Activated naive CD8-positive, alpha-beta T cell treated with anti-CD3 and anti-CD28 coated beads for 36 hours (primary cell): ENCODE measurements at places on chromosomes 6 and 20. TPM values are rescaled to one million over a fixed set of nuclear protein-coding genes. Genes with fewer than 3 reads are reported as not detected.

DNA sequence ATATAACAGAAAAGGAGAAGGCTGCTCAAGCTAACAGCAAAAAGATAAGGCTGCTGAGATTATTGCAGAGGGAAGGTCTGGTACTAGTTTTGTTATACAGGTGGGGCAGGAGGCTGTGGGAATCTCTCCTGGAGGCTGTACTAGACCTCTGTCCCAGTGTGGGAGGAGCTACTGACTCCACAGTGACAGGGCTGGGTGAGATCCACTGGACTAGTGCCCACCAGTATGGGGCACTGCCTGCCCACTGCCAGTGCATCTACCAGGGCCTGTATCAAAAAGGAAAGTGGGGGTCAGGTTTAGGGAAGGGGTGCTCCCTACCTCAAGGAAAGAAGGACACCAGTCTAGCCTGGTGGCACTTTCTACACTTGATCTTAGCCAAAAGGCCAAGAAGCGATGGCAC lies 30.1 kb downstream of the GSTA2 start:
- H3K27ac ChIP-seq = no peak overlapping the region
- DNase-seq = no peak
- H3K36me3 ChIP-seq = no peaks in the 10 kb centered on the region

GRCh38 chr6:41222513-41222912 lies 5.6 kb upstream of the TREML4 start:
- no peaks in the 10 kb centered on the region for H3K4me1 ChIP-seq
- DNase-seq = no peak

GRCh38 chr6:52661551-52661950 lies 9.4 kb upstream of the TMEM14A start:
- no peaks in the 10 kb centered on the region for H3K4me1 ChIP-seq
- no peaks in the 10 kb centered on the region for H3K27me3 ChIP-seq
- H3K4me3 ChIP-seq = no peak overlapping the region
- no peaks in the 10 kb centered on the region for H3K36me3 ChIP-seq
- H3K27ac ChIP-seq = no peak overlapping the region
- DNase-seq = no peak

Gene ZFP57
- 10.6 TPM for total RNA-seq

Gene FOXA2
- total RNA-seq = not detected

GRCh38 chr20:41969656-41970055 lies 351.5 kb upstream of the CHD6 start:
- H3K27me3 ChIP-seq = no peaks in the 10 kb centered on the region
- H3K27ac ChIP-seq = no peak overlapping the region
- H3K36me3 ChIP-seq = no peaks in the 10 kb centered on the region
- no peak overlapping the region for H3K4me3 ChIP-seq
- no peak for DNase-seq

GRCh38 chr6:31597006-31597405 lies 4.2 kb upstream of the NCR3 start:
- H3K36me3 ChIP-seq = no peaks in the 10 kb centered on the region
- H3K27me3 ChIP-seq = no peaks in the 10 kb centered on the region
- peak overlapping the region; percentile 4 for H3K27ac ChIP-seq
- peaks cover 40% of the 10 kb centered on the region for H3K4me1 ChIP-seq

DNA sequence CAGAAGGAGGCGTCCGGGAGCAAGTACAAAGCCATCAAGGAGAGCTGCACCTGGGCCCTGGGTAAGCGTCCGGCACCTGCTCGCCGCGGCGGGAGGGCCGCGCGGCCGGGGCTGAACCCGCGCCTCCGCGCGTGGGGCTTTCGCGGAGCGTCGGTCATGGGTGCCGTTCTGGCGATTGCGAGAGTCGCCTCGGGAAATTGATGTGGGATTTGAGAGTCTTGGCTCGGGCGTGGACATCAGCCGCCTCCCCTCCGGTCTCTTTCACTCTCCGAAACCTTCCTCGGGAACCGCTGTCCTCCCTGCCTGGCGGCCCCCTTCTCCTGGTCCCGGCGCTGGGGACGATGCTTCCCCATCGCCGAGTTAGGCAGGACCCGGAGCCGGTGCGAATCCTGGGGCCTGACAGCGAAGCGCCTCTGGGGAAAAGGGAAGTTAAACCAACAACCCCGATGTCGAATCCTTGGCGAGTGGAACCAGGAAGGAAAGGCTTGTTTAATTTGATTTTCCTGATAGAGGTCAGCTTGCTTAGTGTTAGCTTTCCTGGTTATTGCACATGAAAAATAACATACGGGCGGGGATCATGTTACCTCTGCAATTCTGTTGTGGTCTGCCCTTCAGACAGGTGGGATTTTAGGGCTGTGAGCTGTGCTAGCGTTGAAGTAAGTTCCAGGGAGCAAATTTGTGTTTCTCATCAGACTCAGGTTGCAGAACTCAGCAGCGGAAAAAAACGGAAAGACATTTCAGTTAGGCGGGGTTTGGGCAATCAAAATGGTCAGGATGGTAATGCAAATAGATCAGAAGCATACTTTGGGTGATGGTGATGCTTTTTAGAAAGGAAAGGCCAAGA lies 594 bp downstream of the ARFGEF3 start:
- H3K4me3 ChIP-seq = peak overlapping the region; percentile 72
- no peak overlapping the region for H3K27ac ChIP-seq
- peaks cover 9% of the 10 kb centered on the region for H3K4me1 ChIP-seq
- peak; percentile 2 for DNase-seq
- peaks cover 69% of the 10 kb centered on the region for H3K27me3 ChIP-seq

DNA sequence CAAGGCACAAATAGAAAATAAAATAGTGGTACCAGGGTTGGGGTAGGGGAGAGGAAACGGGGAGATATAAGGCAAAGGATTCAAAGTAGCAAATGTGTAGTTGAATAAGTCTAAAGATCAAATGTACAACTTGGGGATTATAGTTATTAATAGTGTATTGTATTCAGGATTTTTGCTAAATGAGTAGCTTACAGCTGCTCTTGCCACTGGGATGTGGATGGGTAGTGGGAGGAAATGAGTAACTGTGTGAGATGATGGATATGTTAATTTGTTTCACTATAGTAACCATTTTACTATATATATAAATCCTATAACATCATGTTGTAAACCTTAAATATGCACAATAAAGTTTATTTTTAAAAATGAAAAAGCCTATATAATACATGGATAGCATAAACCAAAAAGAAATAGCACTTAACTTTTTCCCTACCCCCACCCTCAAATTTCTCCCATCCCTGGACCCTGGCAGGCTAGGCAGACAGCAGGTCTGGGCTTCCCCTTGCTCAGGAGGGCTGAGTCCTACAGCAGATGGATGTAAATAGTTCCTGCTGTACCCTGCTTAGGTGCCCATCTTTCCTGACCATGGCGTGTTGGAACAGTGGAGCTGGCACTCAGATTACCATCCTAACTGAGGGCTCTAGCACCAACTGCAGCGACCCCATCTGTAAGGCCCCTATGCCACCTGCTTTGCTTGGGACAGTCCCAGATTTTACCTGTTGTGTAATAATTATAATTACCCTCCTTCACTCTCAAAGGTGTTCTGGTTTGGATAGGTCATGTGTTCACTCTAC lies 28.6 kb upstream of the PBOV1 start:
- no peaks in the 10 kb centered on the region for H3K4me1 ChIP-seq
- H3K4me3 ChIP-seq = no peak overlapping the region
- no peak for DNase-seq
- H3K36me3 ChIP-seq = no peaks in the 10 kb centered on the region
- H3K27me3 ChIP-seq = peaks cover 20% of the 10 kb centered on the region
- no peak overlapping the region for H3K27ac ChIP-seq

DNA sequence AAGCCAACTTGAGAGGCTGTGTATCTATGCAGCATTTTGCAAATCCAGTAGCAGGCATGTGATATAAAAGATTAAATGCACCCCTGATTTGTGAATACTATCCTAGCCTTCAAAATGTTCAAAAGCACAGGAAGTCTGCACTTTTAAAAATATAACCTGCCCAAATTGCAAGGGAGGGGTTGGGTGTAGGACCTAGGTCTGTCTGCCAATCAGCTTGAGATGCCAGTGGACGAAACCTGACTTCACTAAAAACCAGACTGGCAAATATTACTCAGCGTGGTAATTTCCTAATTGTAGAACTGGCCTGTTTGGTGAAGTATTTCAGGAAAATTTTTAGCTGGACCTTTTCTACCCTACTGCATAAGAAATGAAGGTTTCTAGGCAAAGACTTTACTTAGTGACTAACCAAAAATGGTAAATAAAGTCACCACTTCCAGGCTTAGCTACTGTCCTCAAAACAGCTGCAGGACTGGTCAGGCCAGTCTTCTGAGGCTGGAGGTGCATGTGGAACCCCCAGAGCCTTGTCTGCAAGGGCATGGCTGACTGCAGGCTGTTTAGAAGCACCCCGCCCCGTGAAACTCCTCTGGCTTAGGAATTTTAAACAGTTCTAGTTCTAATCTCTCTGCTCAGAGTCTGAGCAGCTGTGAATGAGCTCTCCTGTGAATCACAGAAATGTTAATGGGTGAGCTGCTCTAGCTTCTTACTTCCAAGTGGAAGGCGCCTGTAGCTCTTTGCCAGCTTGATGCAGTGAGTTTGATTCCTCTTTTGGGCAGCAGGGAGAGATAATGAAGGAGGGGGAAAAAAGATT lies 104.4 kb upstream of the ESR1 start:
- peaks cover 37% of the 10 kb centered on the region for H3K4me1 ChIP-seq
- DNase-seq = no peak
- peaks cover 5% of the 10 kb centered on the region for H3K36me3 ChIP-seq

DNA sequence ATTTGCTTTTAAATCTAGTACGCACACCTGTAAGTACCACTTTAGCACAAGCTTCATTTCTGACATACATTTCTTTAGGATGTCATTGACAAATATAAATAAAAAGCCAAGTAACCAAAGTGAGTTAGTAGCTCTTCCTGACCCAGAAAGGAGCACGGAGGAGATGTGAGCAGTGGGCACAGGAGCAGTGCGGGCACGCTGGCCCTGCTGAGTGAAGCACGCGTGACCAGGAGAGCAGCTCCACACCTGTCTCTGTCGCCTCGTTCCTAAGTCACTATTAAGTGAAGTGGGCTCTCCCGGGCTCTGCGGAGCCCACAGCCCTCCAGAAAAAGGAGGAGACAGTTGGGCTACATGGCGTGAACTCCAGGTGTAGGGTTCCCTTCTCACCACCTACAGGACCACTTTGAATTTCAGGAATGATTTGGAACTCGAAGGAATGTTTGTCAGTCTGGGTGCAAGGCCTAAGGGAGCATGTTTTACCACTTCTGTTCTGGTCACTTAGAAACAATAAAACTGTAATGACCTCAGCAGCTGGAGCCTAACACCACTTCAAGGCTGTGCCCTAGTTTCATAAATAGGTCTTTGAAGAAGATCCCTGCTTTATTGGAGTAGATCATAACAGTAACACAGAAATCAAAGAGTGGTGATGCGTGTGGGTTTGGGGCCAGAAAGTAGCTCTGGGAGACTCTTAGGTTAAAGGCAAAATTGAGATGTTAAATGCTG lies 95.9 kb downstream of the FAM120B start:
- no peak overlapping the region for H3K4me3 ChIP-seq
- H3K4me1 ChIP-seq = no peaks in the 10 kb centered on the region
- no peaks in the 10 kb centered on the region for H3K27me3 ChIP-seq
- no peak for DNase-seq

DNA sequence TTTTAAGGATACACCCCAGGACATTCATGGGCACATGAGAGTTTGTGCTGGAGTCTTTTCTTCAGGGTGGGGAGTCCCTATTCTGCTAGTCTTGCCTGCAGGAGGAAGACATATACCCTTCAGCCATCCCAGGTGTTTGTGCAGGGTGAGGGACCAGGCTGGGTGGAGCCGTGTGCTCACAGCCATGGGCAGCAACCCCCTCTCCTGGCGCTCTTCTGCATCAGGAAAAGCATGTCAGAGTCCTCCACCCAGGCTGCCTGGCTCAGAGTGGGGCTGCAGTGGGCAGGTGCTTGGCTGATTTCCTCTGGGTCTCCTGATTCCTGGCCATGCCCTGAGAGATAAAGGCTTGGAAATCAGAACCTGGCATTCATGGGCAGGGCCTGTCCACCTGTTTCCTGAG lies 22.7 kb upstream of the MLN start:
- no peaks in the 10 kb centered on the region for H3K4me1 ChIP-seq
- H3K27ac ChIP-seq = no peak overlapping the region
- H3K36me3 ChIP-seq = no peaks in the 10 kb centered on the region
- DNase-seq = no peak

Gene NHLRC1
- total RNA-seq = 0.16 TPM

Gene MRAP2
- not detected for total RNA-seq

Gene RAET1L
- not detected for total RNA-seq

Gene MPC1
- 25.2 TPM for total RNA-seq

Gene HLA-DRB1
- 5.1 TPM for total RNA-seq

- no peaks in the 10 kb centered on the region for H3K4me1 ChIP-seq
- peaks cover 12% of the 10 kb centered on the region for H3K27me3 ChIP-seq
- no peak overlapping the region for H3K4me3 ChIP-seq
Measured at GRCh38 chr20:39623584-39624234, 661.6 kb downstream of the DHX35 start.

GRCh38 chr6:99446076-99446475 lies 21.0 kb upstream of the PNISR start:
- H3K27me3 ChIP-seq = no peaks in the 10 kb centered on the region
- no peak overlapping the region for H3K4me3 ChIP-seq
- H3K36me3 ChIP-seq = peaks cover 58% of the 10 kb centered on the region
- peaks cover 2% of the 10 kb centered on the region for H3K4me1 ChIP-seq

Gene TPBG
- not detected for total RNA-seq

- no peak overlapping the region for H3K4me3 ChIP-seq
- no peak overlapping the region for H3K27ac ChIP-seq
- no peaks in the 10 kb centered on the region for H3K27me3 ChIP-seq
- no peak for DNase-seq
Measured at GRCh38 chr6:52331793-52332457, 30.0 kb upstream of the PAQR8 start.

GRCh38 chr20:50699688-50700087 lies 8.3 kb upstream of the RIPOR3 start:
- peaks cover 4% of the 10 kb centered on the region for H3K27me3 ChIP-seq
- no peak for DNase-seq
- no peaks in the 10 kb centered on the region for H3K36me3 ChIP-seq
- H3K27ac ChIP-seq = no peak overlapping the region
- no peaks in the 10 kb centered on the region for H3K4me1 ChIP-seq
- H3K4me3 ChIP-seq = no peak overlapping the region

DNA sequence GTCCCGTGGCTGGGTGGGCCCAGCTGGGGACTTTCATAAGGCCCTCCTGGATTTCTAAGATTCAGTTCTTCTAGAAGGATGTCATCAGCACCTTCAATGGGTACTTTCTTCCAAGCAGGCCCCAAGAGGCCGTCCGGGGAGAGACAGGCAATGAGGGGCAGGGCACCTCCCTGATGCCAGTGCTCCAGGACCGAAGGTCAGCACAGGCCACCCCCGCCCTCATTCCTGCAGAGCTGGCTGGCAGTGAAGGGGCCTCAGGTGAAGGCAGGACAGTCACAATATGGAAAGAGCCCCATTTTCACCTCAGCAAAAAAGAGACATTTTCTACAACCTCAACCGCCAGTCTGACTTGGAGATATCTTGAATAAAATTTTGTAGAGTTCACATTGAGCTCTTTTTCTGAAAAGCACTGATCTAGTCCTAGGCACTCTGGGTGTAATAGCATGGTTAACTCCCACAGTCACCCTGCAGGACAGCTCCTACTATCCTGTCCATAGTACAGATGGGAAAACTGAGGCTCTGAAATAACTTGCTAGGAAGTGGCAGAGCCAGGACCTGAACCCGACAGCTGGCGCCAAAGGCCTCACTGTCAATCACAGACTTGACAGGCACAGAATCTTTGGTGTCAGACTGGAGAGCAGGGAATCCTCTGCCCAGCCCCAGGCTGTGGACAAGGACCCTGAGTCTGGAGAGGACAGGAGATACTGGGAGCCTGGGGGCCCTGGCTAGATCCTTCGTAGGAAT lies 50.3 kb downstream of the RRBP1 start:
- no peak for DNase-seq
- H3K36me3 ChIP-seq = no peaks in the 10 kb centered on the region
- no peaks in the 10 kb centered on the region for H3K4me1 ChIP-seq
- H3K27ac ChIP-seq = no peak overlapping the region

Gene DACT2
- not detected for total RNA-seq

- H3K27me3 ChIP-seq = no peaks in the 10 kb centered on the region
- H3K27ac ChIP-seq = no peak overlapping the region
- H3K4me3 ChIP-seq = no peak overlapping the region
- peaks cover 23% of the 10 kb centered on the region for H3K4me1 ChIP-seq
Measured at GRCh38 chr20:37198932-37199660, 19.7 kb upstream of the MROH8 start.
